Kidney (tissue), 22 donors: ENCODE measurements at places on chromosomes 2 and 18. TPM values are rescaled to one million over a fixed set of nuclear protein-coding genes. Genes with fewer than 3 reads are reported as not detected.
A peak's percentile ranks its signal among the peaks of the same experiment; 100 is the strongest.

KRTCAP3 gene
- total RNA-seq = 32.1 TPM

LAMA3 gene
- 66.0 TPM for total RNA-seq

CROCC2 gene
- 0.13 TPM for total RNA-seq

RTTN gene
- 12.3 TPM for total RNA-seq

IL36A gene
- total RNA-seq = not detected

ANKRD62 gene
- total RNA-seq = not detected

DNA sequence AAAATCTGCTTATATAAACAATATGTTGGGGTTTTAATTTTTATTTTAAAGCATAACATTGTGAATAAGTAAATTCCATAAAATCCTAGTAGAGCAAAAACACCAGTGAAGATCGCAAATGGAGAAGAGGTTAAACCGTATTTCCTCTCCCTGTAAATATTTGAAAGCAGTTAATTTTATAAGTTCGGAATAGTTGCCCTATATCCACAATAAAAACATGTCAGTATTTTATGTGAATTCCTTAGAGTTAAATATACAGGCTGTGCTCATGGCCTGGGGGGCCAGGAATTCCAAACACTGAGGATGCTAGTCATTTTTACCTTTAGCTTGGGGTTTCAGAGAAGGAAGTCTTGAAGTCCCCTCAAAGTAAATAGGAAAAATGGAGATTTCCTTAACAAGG is 135.0 kb downstream of the FIGN start:
- H3K27me3 ChIP-seq = no peaks in the 10 kb centered on the region
- no peak overlapping the region for H3K27ac ChIP-seq
- no peak overlapping the region for H3K4me3 ChIP-seq
- H3K36me3 ChIP-seq = no peaks in the 10 kb centered on the region
- no peaks in the 10 kb centered on the region for H3K4me1 ChIP-seq

DNA sequence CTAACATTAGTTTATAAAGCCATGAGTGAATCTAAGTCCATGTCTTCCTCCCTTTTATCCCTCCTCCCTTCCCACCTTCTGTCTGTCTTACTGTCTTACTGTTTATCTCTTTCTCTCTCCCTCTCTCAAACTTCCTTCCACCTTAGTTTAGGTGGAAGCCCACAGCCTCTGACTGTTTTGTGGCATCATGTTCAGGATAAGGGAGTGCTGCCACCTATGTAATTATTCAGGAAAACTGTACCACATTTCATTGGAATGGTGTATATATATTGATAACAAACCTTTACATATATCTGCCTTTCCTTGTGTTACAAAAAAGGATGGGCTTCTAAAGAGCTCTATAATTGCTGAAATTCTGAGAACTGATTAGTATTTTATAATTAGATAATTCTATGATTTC is 48.7 kb downstream of the NETO1 start:
- no peaks in the 10 kb centered on the region for H3K4me1 ChIP-seq
- H3K27me3 ChIP-seq = no peaks in the 10 kb centered on the region
- no peaks in the 10 kb centered on the region for H3K36me3 ChIP-seq
- H3K4me3 ChIP-seq = no peak overlapping the region

GRCh38 chr2:138841459-138841858 is 61.3 kb upstream of the NXPH2 start:
- H3K4me3 ChIP-seq = no peak overlapping the region
- H3K36me3 ChIP-seq = no peaks in the 10 kb centered on the region
- H3K4me1 ChIP-seq = no peaks in the 10 kb centered on the region
- no peak overlapping the region for H3K27ac ChIP-seq

DNA sequence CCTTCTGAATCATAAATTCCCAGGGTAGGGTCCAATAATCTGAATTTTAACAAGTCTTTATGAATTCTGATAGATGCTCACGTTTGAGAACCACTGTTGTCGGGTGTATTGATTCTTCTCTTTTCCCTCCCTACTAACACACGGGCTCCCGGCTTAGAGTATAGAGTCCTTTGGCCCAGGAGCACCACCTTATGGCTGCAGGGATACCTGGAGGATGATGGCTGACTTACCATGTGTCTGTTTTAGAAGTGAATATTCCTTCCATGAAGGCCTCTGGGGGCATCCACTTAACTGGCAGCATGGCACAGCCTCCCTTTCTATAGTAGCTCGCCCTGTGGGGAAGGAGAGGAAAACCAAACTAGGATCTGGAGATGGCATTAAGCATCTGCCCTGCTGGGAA is 91.7 kb downstream of the CLIP4 start:
- no peak overlapping the region for H3K27ac ChIP-seq
- H3K27me3 ChIP-seq = no peaks in the 10 kb centered on the region
- H3K4me3 ChIP-seq = no peak overlapping the region
- no peaks in the 10 kb centered on the region for H3K4me1 ChIP-seq

DNA sequence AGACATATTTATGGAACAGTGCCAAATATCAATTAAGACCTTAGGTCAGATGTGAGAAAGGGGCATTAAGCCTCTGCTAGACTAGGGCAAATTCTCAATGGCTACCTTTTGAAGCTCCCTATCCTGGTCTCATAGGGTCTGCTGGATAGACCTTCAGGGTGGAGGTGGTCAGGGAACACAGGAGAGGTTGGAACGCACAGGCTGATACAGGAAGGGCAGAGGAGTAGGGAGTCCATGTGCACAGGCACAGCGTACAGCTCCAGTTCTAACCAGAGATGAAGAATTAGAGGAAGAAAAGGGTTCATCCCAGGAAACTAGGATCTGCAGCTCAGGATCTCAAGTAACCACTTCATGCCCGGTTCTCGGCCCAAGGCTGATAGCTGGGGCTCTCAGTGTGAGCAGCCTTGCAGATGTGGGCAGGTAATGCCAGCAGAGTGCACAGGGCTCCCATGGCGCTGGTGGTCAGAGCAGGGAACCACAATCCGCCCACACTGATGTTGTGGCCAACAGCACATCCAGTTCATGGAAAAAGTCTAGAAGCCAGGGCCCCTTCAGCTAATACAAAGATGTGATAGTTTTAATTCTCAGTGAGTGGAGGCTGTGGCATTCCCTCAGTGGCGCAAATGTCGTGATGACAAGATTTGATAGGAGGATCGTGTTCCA is 3.4 kb upstream of the EVA1A start:
- peaks cover 8% of the 10 kb centered on the region for H3K4me1 ChIP-seq
- DNase-seq = no peak
- no peak overlapping the region for H3K27ac ChIP-seq

GRCh38 chr18:70279470-70279869 is 9.4 kb upstream of the SOCS6 start:
- H3K36me3 ChIP-seq = no peaks in the 10 kb centered on the region
- no peaks in the 10 kb centered on the region for H3K27me3 ChIP-seq
- H3K27ac ChIP-seq = no peak overlapping the region
- no peak overlapping the region for H3K4me3 ChIP-seq
- DNase-seq = no peak

DNA sequence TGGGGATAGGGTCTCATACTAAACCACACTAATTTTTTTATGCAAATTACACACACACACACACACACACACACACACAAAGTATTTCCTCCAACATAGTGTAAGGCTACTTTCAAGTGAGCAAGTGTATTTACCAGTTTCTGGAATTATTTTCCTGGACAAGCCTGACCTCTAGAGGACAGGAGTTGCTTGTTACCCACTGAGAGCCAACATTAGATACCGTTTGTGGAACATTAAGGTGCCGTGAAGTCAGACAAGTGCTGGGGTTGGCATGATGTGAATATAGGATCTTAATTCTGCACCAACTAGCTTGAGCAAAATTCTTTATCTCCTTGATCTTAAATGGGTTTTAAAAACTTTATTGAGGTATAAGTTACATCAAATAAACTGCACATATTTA is 39.3 kb upstream of the SERPINB2 start:
- DNase-seq = peak; percentile 82
- H3K36me3 ChIP-seq = no peaks in the 10 kb centered on the region
- no peaks in the 10 kb centered on the region for H3K27me3 ChIP-seq
- no peak overlapping the region for H3K27ac ChIP-seq

DNA sequence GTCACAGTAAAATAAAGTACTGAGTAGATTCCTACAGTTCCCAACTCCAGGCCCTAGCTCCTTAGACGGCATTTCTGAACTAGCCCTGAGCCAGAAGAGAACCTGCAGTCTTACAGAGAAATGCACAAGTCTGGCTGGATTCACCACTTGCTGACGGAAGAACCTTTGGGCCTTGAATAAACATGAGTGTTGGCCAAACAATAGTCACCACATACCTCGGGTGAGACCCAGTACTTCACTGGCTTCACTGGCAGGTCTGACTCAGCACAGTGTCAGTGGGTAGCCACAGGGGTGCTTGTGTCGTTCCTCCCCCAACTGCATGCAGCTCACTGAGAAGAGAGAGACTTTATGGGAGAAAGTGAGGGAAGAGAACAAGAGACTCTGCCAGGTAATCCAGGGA is 88.9 kb downstream of the TMEM185B start:
- DNase-seq = no peak
- no peak overlapping the region for H3K4me3 ChIP-seq
- no peaks in the 10 kb centered on the region for H3K27me3 ChIP-seq

- H3K4me1 ChIP-seq = no peaks in the 10 kb centered on the region
- DNase-seq = no peak
- H3K27me3 ChIP-seq = no peaks in the 10 kb centered on the region
- no peaks in the 10 kb centered on the region for H3K36me3 ChIP-seq
- no peak overlapping the region for H3K4me3 ChIP-seq
Observed at GRCh38 chr2:236250286-236250685, 13.9 kb downstream of the ASB18 start.

DNA sequence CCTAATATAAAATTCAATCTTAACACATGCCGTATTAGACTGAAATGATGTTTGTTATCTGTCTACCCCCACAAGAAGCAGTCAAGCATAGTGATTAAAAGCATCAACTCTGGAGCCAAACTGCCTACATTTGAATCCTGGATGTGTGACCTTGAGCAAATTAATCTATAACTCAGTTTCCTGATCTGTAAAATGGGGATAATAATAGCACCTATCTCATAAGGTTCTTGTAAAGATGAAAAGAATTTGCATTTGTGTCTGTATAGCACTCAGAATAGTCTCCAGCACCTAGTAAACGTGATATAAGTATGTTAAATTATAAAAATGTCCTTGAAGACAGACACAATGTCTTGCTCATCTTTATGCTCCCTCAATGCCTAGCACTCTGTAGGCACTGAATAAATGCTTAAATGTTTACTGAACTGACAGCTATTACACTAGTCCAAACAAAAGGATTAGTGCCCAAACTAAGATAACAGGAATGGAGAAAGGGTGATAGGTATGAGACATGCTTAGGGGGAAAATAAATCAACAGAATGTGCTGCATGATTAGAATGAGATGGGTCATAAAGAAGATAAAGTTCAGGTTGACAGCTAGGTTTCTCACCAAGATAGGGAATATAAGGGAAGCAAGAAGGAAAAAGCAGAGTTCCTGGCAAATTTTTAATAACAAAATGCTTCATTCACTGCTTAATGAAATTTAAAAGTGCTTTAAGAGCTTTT is 180.6 kb downstream of the ATAD2B start:
- peak; percentile 13 for DNase-seq
- no peak overlapping the region for H3K4me3 ChIP-seq
- no peaks in the 10 kb centered on the region for H3K27me3 ChIP-seq
- H3K27ac ChIP-seq = no peak overlapping the region
- H3K4me1 ChIP-seq = no peaks in the 10 kb centered on the region

DNA sequence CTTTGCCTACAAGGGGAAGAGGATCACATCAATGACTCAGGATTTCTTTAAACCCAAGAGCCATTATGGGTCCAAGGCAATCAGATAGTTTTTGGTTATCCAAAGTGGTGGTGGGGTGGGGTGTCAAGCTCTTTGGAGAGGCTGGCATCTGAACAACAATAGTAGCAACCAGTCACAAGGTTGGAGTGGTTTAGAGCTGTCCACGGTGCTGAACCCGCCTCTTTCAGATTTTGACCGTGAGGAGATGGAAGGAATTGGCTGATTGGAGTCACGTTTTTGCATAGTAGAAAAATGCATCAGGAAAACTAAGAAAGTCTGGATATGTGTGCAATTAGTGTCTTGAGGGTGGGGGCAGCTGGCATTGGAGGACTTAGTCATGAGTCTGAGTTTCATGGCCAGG is 159.9 kb downstream of the LOXHD1 start:
- no peak overlapping the region for H3K4me3 ChIP-seq
- H3K4me1 ChIP-seq = no peaks in the 10 kb centered on the region
- H3K27ac ChIP-seq = no peak overlapping the region
- H3K36me3 ChIP-seq = no peaks in the 10 kb centered on the region
- no peaks in the 10 kb centered on the region for H3K27me3 ChIP-seq

- DNase-seq = no peak
- H3K27me3 ChIP-seq = no peaks in the 10 kb centered on the region
- H3K27ac ChIP-seq = no peak overlapping the region
- no peak overlapping the region for H3K4me3 ChIP-seq
- H3K36me3 ChIP-seq = no peaks in the 10 kb centered on the region
Observed at GRCh38 chr2:189608170-189608569, 27.6 kb upstream of the SLC40A1 start.

DNA sequence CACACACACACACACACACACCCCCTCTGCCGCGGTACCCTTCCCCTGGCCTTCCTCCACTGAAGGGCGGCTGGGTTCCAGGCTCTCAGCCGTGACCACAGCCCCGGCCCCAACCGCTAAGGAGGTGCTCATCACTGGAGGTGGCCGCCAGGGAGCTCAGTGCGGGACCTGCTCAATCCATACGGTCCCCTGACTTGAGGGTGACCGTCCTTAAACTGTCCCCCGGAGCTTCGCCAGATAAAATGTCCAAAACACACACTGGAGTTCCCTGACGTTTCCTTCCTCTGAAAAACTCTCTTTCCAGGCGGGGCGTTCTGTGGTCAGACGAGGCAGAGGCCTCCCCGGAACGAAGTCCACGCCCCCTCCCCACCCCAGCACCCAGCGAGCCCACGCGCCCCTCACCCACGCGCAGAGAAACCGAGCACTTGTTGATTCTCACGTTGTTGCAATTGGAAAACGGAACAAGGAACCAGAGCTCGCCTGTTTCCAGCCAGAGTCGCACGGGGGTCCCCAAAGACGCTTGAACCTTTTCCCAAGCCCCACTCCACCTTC is 1.4 kb downstream of the MBP start:
- DNase-seq = no peak
- H3K36me3 ChIP-seq = no peaks in the 10 kb centered on the region
- H3K4me1 ChIP-seq = peaks cover 20% of the 10 kb centered on the region
- H3K4me3 ChIP-seq = peak overlapping the region; percentile 71

DNA sequence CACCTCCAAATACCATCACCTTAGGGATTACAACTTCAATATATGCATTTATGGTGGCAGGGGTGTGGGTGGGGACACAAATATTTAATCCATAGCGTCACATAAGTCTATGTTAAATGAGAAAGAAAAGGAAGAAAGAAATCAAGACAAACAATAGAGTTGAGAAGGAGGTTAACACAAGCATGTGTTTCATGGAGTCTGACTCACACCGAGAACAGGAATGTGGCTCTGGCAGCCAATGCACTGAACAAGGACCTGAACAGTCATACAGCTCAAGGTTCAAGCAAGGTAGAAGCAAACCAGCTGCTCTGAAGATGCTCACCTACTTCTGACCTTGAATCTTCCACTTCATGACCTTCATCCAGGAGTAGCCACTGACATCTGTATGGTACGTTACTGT is 36.2 kb upstream of the LPIN1 start:
- peaks cover 6% of the 10 kb centered on the region for H3K4me1 ChIP-seq
- no peak overlapping the region for H3K4me3 ChIP-seq
- DNase-seq = no peak
- H3K27me3 ChIP-seq = no peaks in the 10 kb centered on the region
- H3K36me3 ChIP-seq = no peaks in the 10 kb centered on the region

GRCh38 chr2:69211048-69211447 is 176.0 kb downstream of the GFPT1 start:
- H3K4me3 ChIP-seq = no peak overlapping the region
- DNase-seq = no peak
- no peaks in the 10 kb centered on the region for H3K36me3 ChIP-seq
- no peak overlapping the region for H3K27ac ChIP-seq
- no peaks in the 10 kb centered on the region for H3K4me1 ChIP-seq
- no peaks in the 10 kb centered on the region for H3K27me3 ChIP-seq
